ENCODE measurements at places on chromosomes 13 and 19. TPM values are rescaled to one million over a fixed set of nuclear protein-coding genes. Genes with fewer than 3 reads are reported as not detected.

The KLK12 gene
- 16.2 TPM for total RNA-seq

The ATP7B gene
- total RNA-seq = 0.99 TPM

DNA sequence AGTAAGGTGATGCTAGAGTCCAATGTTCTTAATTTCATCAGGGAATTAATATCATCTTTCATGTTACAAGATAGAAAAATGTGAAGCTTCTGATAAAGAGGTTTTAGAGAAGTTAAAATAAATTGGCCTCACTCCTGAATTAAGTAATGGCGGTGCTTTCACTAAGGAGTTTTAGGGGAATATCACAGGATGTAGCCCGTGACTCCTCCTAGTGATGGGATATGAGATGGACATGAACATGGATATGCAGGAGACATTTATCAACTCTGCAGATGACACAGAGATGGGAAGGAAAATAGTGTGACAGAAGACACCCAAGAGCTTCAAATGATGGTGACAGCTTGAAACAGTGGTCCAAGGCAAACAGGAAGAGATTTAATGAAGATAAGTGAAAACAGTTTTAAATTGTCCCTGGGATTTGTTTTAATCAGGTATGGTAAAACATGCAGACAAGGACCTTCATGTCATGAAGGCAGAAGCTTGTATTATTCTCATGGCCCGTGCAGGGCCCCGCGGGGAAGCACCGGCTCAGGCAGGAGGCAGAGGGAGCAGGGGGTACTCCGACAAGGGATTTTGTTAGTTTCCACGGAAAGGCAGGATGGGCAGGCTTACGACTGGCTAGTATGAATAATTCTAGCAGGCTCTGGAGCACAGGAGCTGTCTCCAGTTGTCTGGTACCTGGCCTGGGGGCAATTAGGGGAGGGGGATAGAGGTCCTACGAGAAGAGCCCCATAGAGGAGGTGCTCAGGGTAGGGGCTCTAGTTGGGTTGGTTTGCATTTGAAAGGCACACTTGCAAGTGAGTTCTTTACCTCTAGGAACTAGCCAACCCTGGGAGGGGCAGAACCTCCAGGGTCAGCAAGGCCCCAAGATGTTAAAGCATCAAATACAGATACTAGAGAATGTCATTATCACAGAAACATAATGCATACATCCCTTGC lies 38.7 kb upstream of the FARP1 start:
- H3K27me3 ChIP-seq = no peaks in the 10 kb centered on the region
- H3K36me3 ChIP-seq = no peaks in the 10 kb centered on the region
- no peak for DNase-seq
- H3K4me1 ChIP-seq = no peaks in the 10 kb centered on the region

DNA sequence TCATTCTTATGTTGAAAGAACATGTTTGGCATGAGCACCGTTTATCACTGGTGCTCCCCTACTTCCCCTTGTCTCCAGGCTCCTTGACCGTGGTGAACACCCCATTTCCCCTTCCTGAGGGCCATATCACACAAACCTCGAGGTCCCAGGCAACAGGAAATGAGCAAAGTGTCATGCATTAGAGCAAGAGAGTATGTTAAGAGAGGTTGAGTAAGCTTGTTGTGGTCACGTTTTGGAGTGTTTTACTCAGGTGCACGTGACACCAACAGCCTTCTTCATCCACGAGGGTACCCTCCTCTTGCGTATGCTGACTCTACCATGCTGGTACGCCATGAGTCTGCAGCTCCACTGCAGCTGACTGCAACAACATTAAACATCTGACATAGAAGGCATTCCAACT lies 482.2 kb upstream of the NBEA start:
- no peak overlapping the region for H3K27ac ChIP-seq
- no peaks in the 10 kb centered on the region for H3K27me3 ChIP-seq
- H3K36me3 ChIP-seq = no peaks in the 10 kb centered on the region
- H3K4me3 ChIP-seq = no peak overlapping the region
- DNase-seq = no peak

GRCh38 chr13:92727118-92727517 lies 499.5 kb upstream of the GPC6 start:
- no peaks in the 10 kb centered on the region for H3K36me3 ChIP-seq
- H3K27ac ChIP-seq = no peak overlapping the region
- no peaks in the 10 kb centered on the region for H3K4me1 ChIP-seq
- H3K27me3 ChIP-seq = no peaks in the 10 kb centered on the region

- no peaks in the 10 kb centered on the region for H3K27me3 ChIP-seq
- H3K4me1 ChIP-seq = no peaks in the 10 kb centered on the region
- DNase-seq = no peak
- H3K4me3 ChIP-seq = no peak overlapping the region
- no peak overlapping the region for H3K27ac ChIP-seq
- H3K36me3 ChIP-seq = no peaks in the 10 kb centered on the region
These were observed 39.2 kb upstream of the MIR17HG start for GRCh38 chr13:91308299-91308698.

DNA sequence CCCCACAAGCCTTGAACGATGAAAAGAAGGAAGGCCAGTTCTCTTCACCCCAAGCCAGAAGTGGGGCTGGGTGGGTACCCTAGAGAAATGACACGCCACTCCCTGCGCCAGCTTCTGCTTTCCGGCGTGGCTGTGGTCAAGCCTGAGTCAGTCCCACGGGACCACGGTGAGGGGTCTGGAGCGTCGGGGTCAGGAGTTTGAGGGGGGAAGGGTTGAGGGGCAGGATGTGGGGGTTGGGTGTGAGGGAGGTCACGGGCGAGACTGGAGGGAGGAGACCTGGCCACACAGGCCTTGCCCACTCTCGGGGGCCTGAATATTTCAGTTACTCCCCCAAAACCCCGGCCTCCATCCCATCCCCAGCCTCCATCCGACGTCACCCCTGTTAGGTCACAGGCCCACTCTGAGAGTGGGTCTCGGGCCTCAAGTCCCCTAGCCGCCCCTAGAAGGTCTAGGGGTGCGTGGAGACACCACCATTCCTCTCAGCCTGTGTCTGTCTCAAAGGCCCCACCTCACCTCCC lies 500 bp upstream of the IFI30 start:
- no peak for DNase-seq
- H3K27ac ChIP-seq = peak overlapping the region; percentile 73
- H3K4me3 ChIP-seq = peak overlapping the region; percentile 60
- H3K27me3 ChIP-seq = no peaks in the 10 kb centered on the region
- H3K4me1 ChIP-seq = peaks cover 14% of the 10 kb centered on the region
- H3K36me3 ChIP-seq = peaks cover 7% of the 10 kb centered on the region

DNA sequence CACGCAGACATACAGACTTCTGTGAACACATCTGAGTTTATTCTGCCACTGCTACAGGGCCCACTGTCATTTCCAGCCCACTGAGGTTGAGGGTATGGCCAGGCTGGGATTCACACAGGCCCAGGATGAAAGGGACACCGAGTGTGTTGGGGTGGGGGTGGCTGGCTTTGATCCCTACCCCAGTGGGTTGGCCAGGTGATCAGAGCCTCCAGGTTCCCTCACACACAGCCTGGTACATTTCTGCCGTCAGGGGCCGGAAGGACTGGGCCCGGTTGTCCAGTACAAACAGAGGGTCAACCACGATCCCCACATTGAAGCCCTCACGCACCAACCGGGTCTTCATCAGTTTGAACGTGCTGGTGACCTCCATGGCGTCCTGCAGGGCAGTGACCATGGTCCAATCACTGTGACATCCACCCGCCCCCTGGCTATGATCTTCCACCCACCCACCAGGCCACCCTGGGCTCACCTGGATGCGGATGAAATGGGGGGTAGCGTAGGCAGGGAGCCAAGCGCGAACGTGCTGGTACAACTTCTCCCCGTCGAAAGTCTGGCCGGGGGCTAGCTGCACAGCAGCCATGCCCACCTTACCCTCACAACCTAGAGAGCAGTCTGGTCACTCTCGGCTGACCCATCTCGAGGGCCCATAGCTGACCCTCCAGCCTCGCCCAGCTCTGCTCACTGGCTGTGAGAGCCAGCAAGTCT lies 13.3 kb downstream of the SLC27A5 start:
- H3K4me3 ChIP-seq = peak overlapping the region; percentile 55
- no peak for DNase-seq
- H3K4me1 ChIP-seq = peaks cover 18% of the 10 kb centered on the region
- no peaks in the 10 kb centered on the region for H3K27me3 ChIP-seq

All from esophagus squamous epithelium (tissue), 5 donors.